ENCODE measurements at places on chromosomes 3 and 15.
A peak's percentile ranks its signal among the peaks of the same experiment; 100 is the strongest.

- peak; percentile 65 for DNase-seq
These were observed 32.2 kb downstream of the GPR176 start for GRCh38 chr15:39887832-39888231.

GRCh38 chr3:139355476-139355875 lies 11.7 kb downstream of the MRPS22 start:
- DNase-seq: no peak

- no peak for DNase-seq
These were observed 2.2 kb upstream of the GLB1 start for GRCh38 chr3:33099109-33099645.

- DNase-seq: no peak
These were observed 33.7 kb downstream of the FILIP1L start for GRCh38 chr3:100080573-100080972.

- no peak for DNase-seq
These were observed 57.7 kb downstream of the PXYLP1 start for GRCh38 chr3:141289228-141289772.

GRCh38 chr3:1272546-1273265 lies 179.9 kb downstream of the CNTN6 start:
- no peak for DNase-seq

GRCh38 chr15:71962537-71962936 lies 152.2 kb downstream of the NR2E3 start:
- DNase-seq: no peak

- DNase-seq: peak; percentile 49
These were observed 40.3 kb downstream of the MBNL1 start for GRCh38 chr3:152309031-152309430.

- DNase-seq: no peak
These were observed 433.1 kb downstream of the EPHB1 start for GRCh38 chr3:135228201-135228600.

GRCh38 chr15:57782731-57783130 lies 76.2 kb downstream of the POLR2M start:
- DNase-seq: peak; percentile 28

Data from RPMI7951 (cell line).